Activated T-cell treated with anti-CD3 and anti-CD28 coated beads, Interleukin-2, amount 50 U/mL, for 72 hours (primary cell): ENCODE measurements at places on chromosomes 7 and 10. TPM values are rescaled to one million over a fixed set of nuclear protein-coding genes. Genes with fewer than 3 reads are reported as not detected.

Gene COL1A2
- 0.56 TPM for total RNA-seq

Gene FAM20C
- 0.12 TPM for total RNA-seq

GRCh38 chr10:121609426-121610380 lies 11.5 kb upstream of the FGFR2 start:
- no peak for DNase-seq

Gene MINDY4
- total RNA-seq = 1.9 TPM

Gene OR6B1
- not detected for total RNA-seq

GRCh38 chr7:4249241-4249640 lies 432.9 kb upstream of the FOXK1 start:
- no peak for DNase-seq

Gene MBL2
- not detected for total RNA-seq

- DNase-seq = no peak
Observed at GRCh38 chr7:11749629-11750028, 82.4 kb downstream of the THSD7A start.

Gene PTPN12
- total RNA-seq = 10.5 TPM

GRCh38 chr10:132453470-132453861 lies 56.5 kb downstream of the PWWP2B start:
- no peak for DNase-seq
